Liver (tissue), 10 donors: ENCODE measurements at places on chromosomes 3 and 15.

DNA sequence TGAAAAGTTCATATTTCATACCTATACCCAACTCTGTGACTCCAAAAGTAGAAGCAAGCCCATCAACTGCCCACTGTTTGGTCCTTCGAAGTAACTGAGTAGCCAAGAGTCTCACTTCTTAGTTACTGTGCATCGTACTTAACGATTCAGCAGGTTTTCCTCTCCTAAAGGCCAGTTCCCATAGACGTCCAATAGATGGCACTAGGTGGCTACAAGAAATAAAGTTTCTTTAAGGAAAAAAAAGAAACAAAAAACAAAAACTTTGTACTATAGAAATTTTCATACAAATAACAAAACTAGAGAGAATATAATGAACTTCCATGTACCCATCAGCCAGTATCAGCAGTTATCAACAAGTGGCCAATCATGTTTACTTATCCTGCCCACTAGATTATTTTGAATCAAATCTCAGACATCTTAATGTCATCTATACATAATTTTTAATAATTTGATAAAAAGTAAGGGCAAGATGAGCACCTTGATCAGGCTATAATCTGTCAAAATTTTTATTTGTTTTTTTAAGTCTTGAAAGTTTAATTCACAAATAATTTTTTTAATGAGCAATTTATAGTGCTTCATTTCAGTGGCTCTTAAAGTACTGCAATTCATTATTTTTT lies 63.8 kb upstream of the ACP3 start:
- no peak overlapping the region for H3K4me3 ChIP-seq
- no peak for DNase-seq
- no peaks in the 10 kb centered on the region for H3K36me3 ChIP-seq
- no peaks in the 10 kb centered on the region for H3K27me3 ChIP-seq
- H3K27ac ChIP-seq, result no peak overlapping the region
- H3K4me1 ChIP-seq, result no peaks in the 10 kb centered on the region

DNA sequence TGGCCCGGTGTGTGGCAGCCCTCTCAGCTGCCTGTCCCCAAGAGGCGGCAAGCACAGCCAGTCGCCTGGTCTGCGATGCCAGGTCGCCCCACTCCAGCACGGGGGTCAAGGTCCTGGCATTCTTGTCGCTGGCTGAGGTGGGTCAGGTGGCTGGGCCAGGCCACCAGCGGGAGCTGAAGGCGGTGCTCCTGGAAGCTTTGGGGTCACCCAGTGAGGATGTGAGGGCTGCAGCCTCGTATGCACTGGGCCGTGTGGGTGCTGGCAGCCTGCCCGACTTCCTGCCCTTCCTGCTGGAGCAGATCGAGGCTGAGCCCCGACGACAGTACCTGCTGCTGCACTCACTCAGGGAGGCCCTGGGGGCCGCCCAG lies 20.8 kb downstream of the CAND2 start:
- H3K27ac ChIP-seq, result no peak overlapping the region
- peaks cover 1% of the 10 kb centered on the region for H3K36me3 ChIP-seq
- no peaks in the 10 kb centered on the region for H3K27me3 ChIP-seq
- no peak overlapping the region for H3K4me3 ChIP-seq

DNA sequence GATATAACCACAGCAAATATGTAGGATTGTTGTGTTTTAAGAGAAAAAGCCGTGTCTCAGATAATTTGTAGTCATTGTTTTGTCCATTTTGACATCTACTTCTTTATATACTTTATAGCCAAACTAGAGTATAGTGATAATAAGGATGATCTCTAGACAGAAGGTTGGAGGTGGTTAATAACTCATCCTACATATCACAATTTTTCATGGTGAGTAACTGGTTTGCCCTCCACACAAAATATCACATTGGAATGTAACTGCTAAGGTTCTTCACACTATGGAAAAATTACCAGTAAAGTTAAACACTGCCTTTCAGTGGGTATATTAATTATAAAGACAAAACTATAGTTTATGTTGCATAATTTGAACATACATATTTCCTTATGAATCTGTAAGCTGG lies 380.7 kb downstream of the LPP start:
- H3K27ac ChIP-seq, result no peak overlapping the region
- no peak overlapping the region for H3K4me3 ChIP-seq
- no peaks in the 10 kb centered on the region for H3K36me3 ChIP-seq
- no peaks in the 10 kb centered on the region for H3K4me1 ChIP-seq

DNA sequence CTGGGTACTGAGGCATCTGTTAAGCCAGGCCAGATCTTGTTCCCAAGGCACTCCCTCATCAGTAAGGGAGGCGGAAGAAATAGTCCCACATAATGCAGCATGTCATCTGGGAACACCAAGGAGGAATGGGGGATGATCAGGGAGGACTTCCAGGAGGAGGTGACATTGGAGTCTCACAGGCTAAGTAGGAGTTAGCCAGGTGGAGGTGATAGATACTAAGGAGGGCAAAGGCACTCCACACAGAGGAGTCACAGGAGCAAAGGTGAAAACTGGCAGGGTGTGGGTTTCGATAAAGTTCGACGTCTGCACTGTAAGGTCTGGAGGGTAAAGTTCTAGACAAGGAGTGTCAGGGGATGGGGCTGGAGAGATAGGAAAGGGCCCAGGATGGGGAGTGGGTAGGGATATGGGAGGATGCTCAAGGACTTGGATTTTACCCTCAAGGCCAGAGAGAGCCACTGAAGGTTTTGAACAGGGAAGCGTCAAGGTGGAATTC lies 6.3 kb downstream of the SLC28A1 start:
- H3K27me3 ChIP-seq, result no peaks in the 10 kb centered on the region
- H3K27ac ChIP-seq, result no peak overlapping the region
- DNase-seq, result no peak
- H3K36me3 ChIP-seq, result peaks cover 4% of the 10 kb centered on the region
- H3K4me1 ChIP-seq, result peaks cover 7% of the 10 kb centered on the region

GRCh38 chr3:99954914-99955644 lies 137.4 kb downstream of the CMSS1 start:
- H3K36me3 ChIP-seq, result no peaks in the 10 kb centered on the region
- no peak for DNase-seq
- peaks cover 16% of the 10 kb centered on the region for H3K4me1 ChIP-seq
- peak overlapping the region; percentile 1 for H3K27ac ChIP-seq
- H3K27me3 ChIP-seq, result no peaks in the 10 kb centered on the region
- H3K4me3 ChIP-seq, result no peak overlapping the region

DNA sequence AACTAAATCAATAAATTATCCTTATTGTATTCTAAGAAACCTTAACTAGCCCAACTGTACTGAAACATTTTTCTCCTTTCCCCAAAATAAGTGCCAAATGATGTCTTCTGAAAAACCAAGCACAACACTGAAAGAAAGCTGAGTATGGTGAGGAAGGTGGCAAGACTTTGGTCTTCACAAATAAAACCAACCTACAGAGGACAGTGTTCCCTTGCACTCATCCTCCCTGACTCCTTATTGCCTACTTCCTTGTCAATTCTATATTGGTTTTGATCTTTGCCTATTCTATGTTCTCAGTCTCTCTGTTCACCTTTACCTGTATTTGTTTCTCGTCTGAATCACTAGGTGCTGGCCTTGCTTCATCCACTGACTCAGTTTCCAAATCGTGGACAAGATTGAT lies 490.1 kb upstream of the ZNF385D start:
- no peaks in the 10 kb centered on the region for H3K36me3 ChIP-seq
- no peaks in the 10 kb centered on the region for H3K4me1 ChIP-seq
- H3K27me3 ChIP-seq, result no peaks in the 10 kb centered on the region
- no peak for DNase-seq
- no peak overlapping the region for H3K4me3 ChIP-seq

- no peak overlapping the region for H3K4me3 ChIP-seq
- peaks cover 4% of the 10 kb centered on the region for H3K4me1 ChIP-seq
- no peaks in the 10 kb centered on the region for H3K36me3 ChIP-seq
- H3K27ac ChIP-seq, result no peak overlapping the region
- no peak for DNase-seq
- H3K27me3 ChIP-seq, result peaks cover 2% of the 10 kb centered on the region
These were observed 17.1 kb upstream of the DCBLD2 start for GRCh38 chr3:98918586-98918985.

- H3K36me3 ChIP-seq, result no peaks in the 10 kb centered on the region
- H3K4me3 ChIP-seq, result no peak overlapping the region
- no peaks in the 10 kb centered on the region for H3K4me1 ChIP-seq
- no peaks in the 10 kb centered on the region for H3K27me3 ChIP-seq
- DNase-seq, result no peak
These were observed 44.6 kb downstream of the QTRT2 start for GRCh38 chr3:114101101-114101500.

- no peaks in the 10 kb centered on the region for H3K4me1 ChIP-seq
- no peak for DNase-seq
- no peaks in the 10 kb centered on the region for H3K27me3 ChIP-seq
- H3K36me3 ChIP-seq, result no peaks in the 10 kb centered on the region
- no peak overlapping the region for H3K4me3 ChIP-seq
These were observed 18.8 kb upstream of the DGKG start for GRCh38 chr3:186380622-186381380.

GRCh38 chr15:88491158-88491557 lies 23.6 kb downstream of the MRPS11 start:
- no peaks in the 10 kb centered on the region for H3K4me1 ChIP-seq
- H3K36me3 ChIP-seq, result no peaks in the 10 kb centered on the region
- no peak overlapping the region for H3K4me3 ChIP-seq
- no peak overlapping the region for H3K27ac ChIP-seq

DNA sequence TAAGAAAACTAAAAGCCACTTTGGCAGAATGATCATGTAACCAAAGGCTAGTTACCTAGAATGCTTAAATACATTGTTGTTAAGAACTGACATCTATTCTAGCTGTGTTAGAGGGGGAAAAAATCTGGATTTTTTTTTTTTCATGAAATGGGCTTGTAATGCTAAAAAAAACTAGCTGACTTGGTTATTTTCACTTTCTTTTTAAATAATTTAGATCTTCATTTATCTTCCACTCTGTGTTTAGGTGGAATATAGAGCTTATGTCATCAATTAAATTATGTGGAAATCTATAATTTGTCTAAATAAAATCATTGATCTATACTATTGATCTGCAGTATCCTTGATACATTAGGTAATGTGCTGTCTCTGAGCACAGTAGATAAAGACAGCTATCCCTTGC lies 217.4 kb downstream of the TCF12 start:
- H3K27me3 ChIP-seq, result no peaks in the 10 kb centered on the region
- H3K36me3 ChIP-seq, result no peaks in the 10 kb centered on the region
- DNase-seq, result no peak
- H3K4me3 ChIP-seq, result no peak overlapping the region

- H3K4me3 ChIP-seq, result no peak overlapping the region
- H3K4me1 ChIP-seq, result no peaks in the 10 kb centered on the region
- no peak for DNase-seq
- H3K36me3 ChIP-seq, result no peaks in the 10 kb centered on the region
- H3K27ac ChIP-seq, result no peak overlapping the region
These were observed 170.3 kb downstream of the MOBP start for GRCh38 chr3:39637807-39638206.

DNA sequence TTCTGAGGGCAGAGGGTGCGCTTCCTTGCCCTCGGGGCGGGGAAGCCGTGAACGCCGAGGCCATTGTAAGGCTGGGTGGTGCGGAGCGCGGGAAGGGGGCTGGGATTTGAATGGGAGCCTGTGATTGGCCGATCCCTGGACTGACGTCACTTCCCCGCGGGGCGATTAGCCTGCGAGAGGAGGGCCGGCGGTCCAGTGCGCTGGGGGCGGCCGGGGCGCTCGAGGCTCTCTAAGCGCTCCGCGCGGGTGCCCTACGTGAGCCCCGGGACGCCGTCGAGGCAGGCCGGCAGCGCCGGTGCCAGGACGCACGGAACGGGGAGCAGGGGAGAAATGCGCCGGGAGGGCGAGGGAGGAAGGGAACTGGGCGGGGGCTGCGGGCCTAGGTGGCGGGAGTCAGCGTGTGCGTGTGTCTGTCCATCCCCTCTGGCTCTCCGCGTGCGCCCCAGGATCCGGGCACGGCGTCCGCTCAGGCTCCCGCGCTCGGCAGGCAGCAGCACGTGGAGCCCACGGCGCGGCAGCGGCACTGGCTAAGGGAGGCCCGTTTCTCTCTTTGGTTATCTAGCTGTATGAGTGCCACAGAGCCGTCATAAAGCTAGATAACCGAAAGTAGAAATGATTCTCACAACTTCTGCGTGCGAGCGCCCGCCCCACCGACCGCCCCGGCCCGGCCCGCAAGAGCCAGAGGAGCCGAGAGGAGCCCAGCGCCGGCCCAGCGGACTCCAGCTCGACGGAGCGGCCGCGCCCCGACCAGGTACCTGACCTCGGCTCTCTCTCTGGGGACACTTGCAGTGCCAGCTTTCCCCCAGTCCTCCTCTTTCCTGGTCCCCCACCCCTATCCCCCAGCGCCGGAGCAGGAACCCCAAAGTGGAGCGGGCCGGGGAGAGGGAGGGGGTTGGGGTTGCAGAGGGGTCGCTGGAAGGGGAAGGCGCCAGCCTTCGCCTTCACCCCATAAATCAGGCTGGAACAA lies 33.1 kb upstream of the POLG start:
- H3K27ac ChIP-seq, result no peak overlapping the region
- H3K4me3 ChIP-seq, result no peak overlapping the region
- H3K27me3 ChIP-seq, result peaks cover 14% of the 10 kb centered on the region
- no peak for DNase-seq
- no peaks in the 10 kb centered on the region for H3K36me3 ChIP-seq

DNA sequence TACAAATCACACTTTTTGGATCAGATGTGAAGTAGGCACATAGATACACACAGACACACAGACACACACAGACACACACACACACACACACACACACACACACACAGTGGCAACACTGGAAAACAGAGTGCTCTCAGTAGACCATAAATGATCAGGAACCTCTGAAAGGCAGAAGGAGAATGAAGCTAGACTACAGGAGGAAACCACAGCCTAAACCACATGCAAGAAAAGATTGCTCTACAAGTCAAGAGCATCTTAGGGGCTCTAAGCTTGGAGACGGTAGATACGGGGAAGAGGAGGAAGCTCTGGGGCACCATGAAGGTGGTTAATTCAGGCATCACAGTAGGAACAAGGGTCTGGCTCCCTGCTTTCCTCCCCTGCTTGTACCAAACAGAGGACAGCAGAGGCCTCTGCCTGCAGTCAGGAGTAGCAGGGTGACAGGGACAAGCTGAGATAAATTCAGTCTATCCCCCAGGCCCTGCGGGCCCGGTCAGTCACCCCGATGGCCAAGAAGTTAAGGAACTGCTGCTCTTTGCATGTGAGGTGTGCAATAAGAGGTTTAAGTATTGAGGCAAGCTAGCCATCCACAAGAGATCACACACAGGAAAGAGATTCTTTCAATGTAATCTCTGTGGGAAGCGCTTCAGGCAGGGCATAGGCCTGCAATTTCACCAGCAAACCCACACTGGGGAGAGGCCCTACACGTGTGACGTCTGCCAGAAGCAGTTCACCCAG lies 23.5 kb upstream of the ARPIN start:
- H3K36me3 ChIP-seq, result no peaks in the 10 kb centered on the region
- no peaks in the 10 kb centered on the region for H3K27me3 ChIP-seq
- no peak overlapping the region for H3K27ac ChIP-seq
- H3K4me1 ChIP-seq, result no peaks in the 10 kb centered on the region
- no peak overlapping the region for H3K4me3 ChIP-seq

- H3K27me3 ChIP-seq, result peaks cover 2% of the 10 kb centered on the region
- no peaks in the 10 kb centered on the region for H3K4me1 ChIP-seq
- DNase-seq, result no peak
- no peaks in the 10 kb centered on the region for H3K36me3 ChIP-seq
- no peak overlapping the region for H3K4me3 ChIP-seq
These were observed 342.8 kb downstream of the ERC2 start for GRCh38 chr3:56125358-56126005.
